ENCODE measurements at places on chromosomes 3 and 15.

GRCh38 chr3:10459954-10460754 lies 45.2 kb downstream of the ATP2B2 start:
- no peak overlapping the region for H3K27ac ChIP-seq
- no peaks in the 10 kb centered on the region for H3K36me3 ChIP-seq
- no peaks in the 10 kb centered on the region for H3K27me3 ChIP-seq
- H3K4me3 ChIP-seq: no peak overlapping the region
- DNase-seq: peak; percentile 32

GRCh38 chr3:171333784-171334464 lies 126.3 kb downstream of the TNIK start:
- H3K4me1 ChIP-seq: peaks cover 6% of the 10 kb centered on the region
- DNase-seq: no peak
- H3K4me3 ChIP-seq: no peak overlapping the region
- H3K36me3 ChIP-seq: no peaks in the 10 kb centered on the region

GRCh38 chr15:63763476-63764123 lies 70.1 kb downstream of the HERC1 start:
- H3K27ac ChIP-seq: no peak overlapping the region
- H3K27me3 ChIP-seq: no peaks in the 10 kb centered on the region
- no peak for DNase-seq

DNA sequence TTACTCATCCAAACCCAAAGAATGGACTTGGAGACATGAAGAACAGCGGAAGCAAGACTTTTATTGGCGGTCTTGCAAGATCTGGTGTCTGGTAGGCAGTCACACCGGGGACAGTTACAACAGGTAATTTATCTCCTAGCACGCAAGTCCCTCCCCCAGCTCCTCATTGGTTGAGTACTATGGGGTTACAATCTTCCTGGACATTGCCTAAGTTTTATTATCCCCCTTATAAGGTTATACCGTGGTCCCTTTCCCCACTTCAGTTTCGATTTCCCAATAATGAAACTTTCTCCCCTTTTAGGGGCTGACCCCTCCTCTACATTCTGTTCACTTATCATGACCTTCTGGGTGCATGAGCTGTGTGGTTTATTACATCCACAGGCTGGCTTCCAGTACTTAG lies 18.7 kb downstream of the ARL8B start:
- H3K27me3 ChIP-seq: no peaks in the 10 kb centered on the region
- DNase-seq: no peak
- no peak overlapping the region for H3K27ac ChIP-seq
- no peak overlapping the region for H3K4me3 ChIP-seq
- peaks cover 7% of the 10 kb centered on the region for H3K4me1 ChIP-seq

- no peaks in the 10 kb centered on the region for H3K36me3 ChIP-seq
- H3K4me1 ChIP-seq: no peaks in the 10 kb centered on the region
- H3K27me3 ChIP-seq: no peaks in the 10 kb centered on the region
- H3K27ac ChIP-seq: no peak overlapping the region
Observed at GRCh38 chr3:61807865-61808276, 246.5 kb downstream of the PTPRG start.

GRCh38 chr3:147318900-147319299 lies 87.4 kb downstream of the ZIC4 start:
- no peak overlapping the region for H3K4me3 ChIP-seq
- H3K4me1 ChIP-seq: no peaks in the 10 kb centered on the region
- no peak overlapping the region for H3K27ac ChIP-seq

DNA sequence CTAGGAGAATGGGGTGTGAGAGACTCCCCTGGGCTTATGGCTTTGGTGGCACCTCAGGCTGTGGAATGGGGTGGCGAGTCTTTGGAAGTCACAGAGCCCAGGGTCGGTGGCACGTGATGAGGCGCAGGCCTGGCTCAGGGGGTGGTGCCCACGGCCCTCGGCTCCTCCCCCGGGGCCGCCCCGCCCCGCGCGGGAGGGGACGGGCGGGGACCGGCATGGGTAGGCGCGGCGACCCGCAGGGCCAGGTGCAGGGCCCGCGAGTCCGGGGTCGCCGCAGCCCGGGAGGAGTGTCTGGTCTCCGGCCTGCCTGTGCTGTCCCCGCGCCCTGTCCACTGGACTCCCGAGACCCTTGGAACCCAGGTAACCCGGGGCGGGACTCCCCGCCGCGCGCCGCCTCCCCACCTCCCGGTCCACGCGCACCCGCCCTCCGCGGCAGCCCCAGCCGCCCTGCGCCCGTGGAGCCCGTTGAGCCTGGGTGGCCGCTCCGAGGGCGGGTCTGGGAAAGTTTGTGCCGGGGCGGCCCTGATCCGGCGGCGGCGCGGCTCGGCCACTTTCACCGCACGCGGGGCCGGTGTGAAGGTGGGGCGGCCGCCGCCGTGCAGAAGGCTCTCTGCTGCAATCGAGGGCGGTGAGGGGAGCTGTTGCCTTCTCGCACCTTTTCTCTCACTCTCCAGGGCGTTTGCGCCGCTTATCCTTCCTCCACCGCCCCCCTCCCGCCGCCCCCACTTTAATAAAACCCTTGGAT lies at the start of gene PAQR5:
PAQR5 (plus strand) TSS at position 216 of the 745 bp plus-strand sequence. CDS start 61,169 bp downstream, outside the sequence.
- peaks cover 14% of the 10 kb centered on the region for H3K27me3 ChIP-seq
- no peak for DNase-seq
- H3K27ac ChIP-seq: no peak within 1 kb of the TSS
- no peaks in the 10 kb centered on the region for H3K4me1 ChIP-seq
- peak within 1 kb of the TSS; percentile 29 for H3K4me3 ChIP-seq

- H3K27me3 ChIP-seq: no peaks in the 10 kb centered on the region
- DNase-seq: no peak
- H3K27ac ChIP-seq: no peak overlapping the region
- H3K4me3 ChIP-seq: no peak overlapping the region
Observed at GRCh38 chr3:16102905-16103364, 71.5 kb upstream of the GALNT15 start.

DNA sequence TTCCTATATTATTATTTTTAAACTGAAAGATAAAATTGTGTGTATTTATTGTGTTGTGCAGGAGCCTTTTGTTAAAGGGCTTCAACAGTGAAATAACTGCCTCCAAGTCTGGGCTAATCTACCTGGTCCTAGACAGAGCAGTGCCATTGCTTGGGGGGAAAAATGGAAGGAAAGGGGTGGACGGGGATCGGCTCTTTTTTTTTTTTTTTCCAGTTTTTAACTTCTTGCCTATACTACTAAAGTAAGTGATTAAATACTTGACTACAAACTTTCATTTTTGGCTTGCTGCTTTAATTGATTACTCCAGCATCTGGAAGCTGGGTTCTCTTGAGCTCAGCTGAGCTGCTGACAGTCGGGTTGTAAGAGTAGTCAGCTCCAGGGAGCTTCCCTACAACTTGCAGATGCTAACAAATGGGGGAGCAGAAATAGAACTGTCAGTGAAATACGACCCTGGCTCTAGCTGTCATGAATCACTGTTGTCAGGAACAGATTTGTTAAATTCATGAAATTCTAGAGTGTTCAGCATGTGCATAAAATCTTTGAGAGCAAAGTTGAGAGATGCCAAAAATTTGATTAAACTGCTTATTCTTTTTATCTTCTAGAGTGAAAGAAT lies 276.7 kb downstream of the ROBO1 start:
- no peak for DNase-seq
- H3K4me3 ChIP-seq: no peak overlapping the region
- no peak overlapping the region for H3K27ac ChIP-seq
- H3K27me3 ChIP-seq: no peaks in the 10 kb centered on the region

GRCh38 chr3:85726241-85726640 lies 767.5 kb downstream of the CADM2 start:
- DNase-seq: no peak
- no peaks in the 10 kb centered on the region for H3K4me1 ChIP-seq
- no peak overlapping the region for H3K27ac ChIP-seq

- peaks cover 37% of the 10 kb centered on the region for H3K4me1 ChIP-seq
- no peak overlapping the region for H3K4me3 ChIP-seq
- H3K27me3 ChIP-seq: no peaks in the 10 kb centered on the region
- peaks cover 8% of the 10 kb centered on the region for H3K36me3 ChIP-seq
Observed at GRCh38 chr3:150607267-150608065, 4.3 kb downstream of the SELENOT start.

DNA sequence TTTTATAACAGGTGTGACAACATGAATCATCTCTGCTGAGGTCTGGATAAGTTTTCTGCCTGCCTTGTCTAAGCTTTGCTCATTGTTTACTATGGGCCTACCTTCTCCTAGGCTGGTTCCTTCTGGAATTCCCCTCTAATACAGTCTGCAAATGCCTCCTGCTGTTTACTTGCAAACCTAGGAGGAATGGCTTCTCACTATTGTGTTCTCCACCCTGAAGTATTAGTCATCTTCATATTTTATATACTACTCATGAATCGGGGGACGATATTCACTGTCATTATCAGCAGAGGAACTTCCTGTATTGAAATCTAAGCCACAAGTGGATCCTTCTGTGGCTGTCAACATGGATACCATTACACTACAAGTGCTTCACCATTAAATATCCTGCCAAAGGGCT lies 154.8 kb downstream of the PLCL2 start:
- H3K4me1 ChIP-seq: peaks cover 7% of the 10 kb centered on the region
- no peak overlapping the region for H3K27ac ChIP-seq
- DNase-seq: no peak
- no peaks in the 10 kb centered on the region for H3K27me3 ChIP-seq
- peaks cover 5% of the 10 kb centered on the region for H3K36me3 ChIP-seq
- H3K4me3 ChIP-seq: no peak overlapping the region

GRCh38 chr3:117596503-117596902 lies 886.9 kb downstream of the TUSC7 start:
- H3K27me3 ChIP-seq: no peaks in the 10 kb centered on the region
- H3K4me1 ChIP-seq: no peaks in the 10 kb centered on the region
- H3K4me3 ChIP-seq: no peak overlapping the region

- H3K36me3 ChIP-seq: no peaks in the 10 kb centered on the region
- H3K27ac ChIP-seq: no peak overlapping the region
- H3K4me3 ChIP-seq: no peak overlapping the region
- no peaks in the 10 kb centered on the region for H3K27me3 ChIP-seq
Observed at GRCh38 chr3:37493485-37494080, 319.2 kb upstream of the LRRFIP2 start.

- H3K27ac ChIP-seq: no peak overlapping the region
- no peaks in the 10 kb centered on the region for H3K4me1 ChIP-seq
Observed at GRCh38 chr3:124685067-124685466, 45.2 kb upstream of the UMPS start.

DNA sequence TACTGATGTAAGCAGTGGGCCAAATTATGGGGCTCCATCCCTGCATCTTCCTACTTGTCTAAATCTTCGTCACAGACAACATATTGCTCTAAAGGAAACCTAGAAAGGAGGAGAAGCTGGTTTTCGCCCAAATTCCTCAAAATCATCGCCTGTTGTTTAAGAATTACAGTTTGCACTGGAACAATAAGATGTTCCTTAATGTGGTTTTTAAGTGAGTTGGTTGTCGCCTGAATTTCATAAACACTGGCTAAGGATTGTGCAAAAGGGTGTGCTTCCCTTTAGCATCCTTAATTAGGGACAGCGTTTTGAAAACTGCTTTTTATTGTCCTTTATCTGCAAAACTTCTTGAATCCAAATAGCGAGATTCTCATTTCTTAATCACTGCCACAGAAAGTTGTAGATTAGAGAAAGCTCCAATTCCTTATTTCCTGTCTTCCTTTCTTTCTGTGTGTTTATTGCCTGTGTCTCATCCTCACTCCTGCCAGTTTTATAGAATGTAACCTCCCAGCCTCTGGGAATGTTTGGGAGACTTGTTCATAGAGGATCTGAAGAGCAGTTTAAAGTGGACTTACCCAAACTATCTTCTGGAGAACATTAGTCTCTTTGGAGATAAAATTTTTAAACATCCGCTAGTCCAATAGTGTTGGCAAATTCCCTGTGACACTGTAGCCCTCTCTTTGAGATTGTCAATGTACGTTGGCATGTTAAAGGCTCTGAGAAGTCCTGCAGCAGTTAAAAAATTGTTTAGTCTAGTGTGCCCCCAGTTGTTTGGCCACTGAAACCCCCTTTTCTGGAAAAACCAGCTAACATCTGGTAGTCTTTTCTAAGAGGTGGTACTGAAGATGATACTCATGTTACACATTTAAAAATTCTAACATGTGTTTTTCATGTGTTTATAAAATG lies 50.4 kb downstream of the FLNB start:
- no peaks in the 10 kb centered on the region for H3K4me1 ChIP-seq
- H3K27ac ChIP-seq: no peak overlapping the region

- no peak for DNase-seq
- H3K4me3 ChIP-seq: no peak overlapping the region
- no peaks in the 10 kb centered on the region for H3K27me3 ChIP-seq
- no peaks in the 10 kb centered on the region for H3K36me3 ChIP-seq
Observed at GRCh38 chr15:77832874-77833273, 200.2 kb upstream of the LINGO1 start.

GRCh38 chr3:161274691-161275298 lies 53.7 kb downstream of the NMD3 start:
- H3K27ac ChIP-seq: no peak overlapping the region
- no peak overlapping the region for H3K4me3 ChIP-seq
- no peaks in the 10 kb centered on the region for H3K36me3 ChIP-seq

DNA sequence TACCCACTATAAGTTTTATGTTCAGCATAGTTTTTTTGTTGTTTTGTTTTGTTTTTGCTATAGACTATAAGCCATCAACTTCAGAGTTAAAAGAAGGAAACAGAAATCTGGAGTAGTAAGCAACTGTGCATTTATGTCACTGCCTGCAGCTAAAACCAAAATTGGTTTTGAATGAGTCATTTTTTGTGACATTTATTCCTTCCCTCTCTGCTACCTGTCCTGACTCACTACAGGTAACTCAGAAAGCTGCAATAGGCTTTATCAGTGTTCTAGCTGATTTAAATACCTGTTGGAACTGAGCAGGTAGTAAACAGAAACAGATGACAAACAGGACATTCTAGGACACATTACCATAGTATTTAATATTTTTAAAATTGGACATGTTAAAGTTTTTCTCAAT lies 393.3 kb upstream of the WNT5A start:
- H3K36me3 ChIP-seq: no peaks in the 10 kb centered on the region
- no peak for DNase-seq
- H3K4me1 ChIP-seq: no peaks in the 10 kb centered on the region

DNA sequence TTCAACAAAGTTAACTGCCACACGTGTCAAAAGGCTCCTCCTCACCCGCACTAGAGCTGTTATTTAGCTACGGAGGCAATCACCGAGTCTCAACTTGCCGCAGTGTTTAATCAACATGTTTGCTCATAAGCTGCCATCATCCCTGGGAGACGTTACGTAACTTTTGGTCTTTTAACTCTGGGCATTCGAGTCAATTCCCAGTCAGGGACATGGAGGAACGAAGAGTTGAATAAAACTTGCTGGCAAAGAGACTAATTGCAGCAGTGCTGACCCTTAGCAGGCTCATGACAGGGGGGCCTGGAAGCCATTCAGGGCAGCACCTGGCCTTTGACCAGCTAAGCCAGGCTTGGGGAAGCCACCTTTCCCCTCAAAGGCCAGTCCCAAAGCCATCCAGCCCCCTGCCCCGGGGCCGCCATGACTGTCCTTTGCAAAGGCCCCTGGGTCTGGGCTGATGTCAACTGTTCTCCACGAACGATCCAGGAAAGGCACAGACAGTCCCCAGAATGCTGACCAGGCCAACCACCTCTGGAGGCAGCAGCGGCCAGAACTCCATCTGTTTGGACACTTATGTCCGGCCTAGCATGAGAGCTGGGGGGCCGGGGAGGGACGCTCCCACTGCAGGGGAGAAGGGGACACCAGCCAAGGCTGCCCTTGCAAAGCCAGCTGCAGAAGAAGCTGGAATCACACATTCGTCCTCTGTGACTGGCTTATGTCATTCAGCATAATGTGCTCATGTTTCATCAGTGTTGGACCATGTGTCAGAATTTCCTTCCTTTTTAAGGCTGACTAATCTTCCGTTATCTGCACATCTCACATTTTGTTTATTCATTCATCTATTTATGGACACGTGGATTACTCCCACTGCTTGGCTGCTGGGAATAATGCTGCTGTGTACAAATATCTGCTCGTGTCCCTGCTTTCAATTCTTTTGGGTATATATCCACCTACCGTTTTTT lies 43.7 kb downstream of the PCSK6 start:
- DNase-seq: no peak
- H3K27me3 ChIP-seq: no peaks in the 10 kb centered on the region
- H3K4me3 ChIP-seq: no peak overlapping the region
- no peaks in the 10 kb centered on the region for H3K36me3 ChIP-seq
- H3K27ac ChIP-seq: no peak overlapping the region
